Aorta (tissue), 5 donors: ENCODE measurements at places on chromosomes 3 and 15. TPM values are rescaled to one million over a fixed set of nuclear protein-coding genes. Genes with fewer than 3 reads are reported as not detected.

DNA sequence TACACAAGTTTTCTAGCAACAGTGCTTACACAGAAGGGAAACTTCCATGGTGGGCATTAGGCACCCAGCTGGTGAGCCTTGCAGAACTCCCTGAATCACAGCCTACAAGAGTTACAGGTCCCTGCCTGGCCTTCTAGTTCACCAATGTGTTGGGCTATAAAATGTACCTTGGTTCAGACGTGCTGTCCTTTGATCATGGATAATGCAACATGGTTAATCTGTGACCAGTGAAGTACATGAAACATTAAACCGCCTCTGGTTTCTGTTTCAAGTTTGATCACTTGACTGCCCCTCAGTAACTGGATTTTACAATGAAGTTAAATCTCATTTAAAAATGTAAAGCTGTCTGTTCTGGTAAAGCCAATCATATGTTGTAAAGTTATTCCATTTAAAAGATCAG, 51.8 kb downstream of the FMN1 start:
- no peak for DNase-seq

GRCh38 chr3:186983659-186984058, 53.3 kb downstream of the ST6GAL1 start:
- DNase-seq: no peak

GRCh38 chr3:98567666-98568270, 25.6 kb downstream of the CPOX start:
- no peak for DNase-seq

Gene C3orf85
- not detected for total RNA-seq

DNA sequence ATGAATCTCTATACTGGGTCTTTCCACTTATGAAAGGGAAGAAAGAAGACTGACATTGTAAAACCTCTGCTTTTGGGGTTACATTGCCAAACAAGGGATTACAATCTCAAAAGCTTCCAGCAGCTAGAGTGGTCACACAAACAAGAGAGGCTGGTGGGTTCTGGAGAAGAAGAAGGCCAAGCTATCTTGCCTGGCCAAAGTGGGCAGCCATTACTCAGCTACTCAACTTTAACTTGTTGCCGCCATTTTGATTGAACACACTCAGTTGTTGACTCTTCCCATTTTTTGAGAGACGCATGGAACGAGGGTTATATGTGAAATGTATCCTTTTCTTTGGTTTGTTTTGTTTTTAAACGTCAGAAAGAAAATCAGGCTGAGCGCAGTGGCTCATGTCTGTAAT, 50.9 kb downstream of the BHLHE40 start:
- DNase-seq: no peak

- DNase-seq: no peak
Observed at GRCh38 chr3:151012753-151013152, 40.2 kb upstream of the CLRN1 start.

GRCh38 chr15:39140060-39140604, 440.7 kb upstream of the THBS1 start:
- DNase-seq: no peak

DNA sequence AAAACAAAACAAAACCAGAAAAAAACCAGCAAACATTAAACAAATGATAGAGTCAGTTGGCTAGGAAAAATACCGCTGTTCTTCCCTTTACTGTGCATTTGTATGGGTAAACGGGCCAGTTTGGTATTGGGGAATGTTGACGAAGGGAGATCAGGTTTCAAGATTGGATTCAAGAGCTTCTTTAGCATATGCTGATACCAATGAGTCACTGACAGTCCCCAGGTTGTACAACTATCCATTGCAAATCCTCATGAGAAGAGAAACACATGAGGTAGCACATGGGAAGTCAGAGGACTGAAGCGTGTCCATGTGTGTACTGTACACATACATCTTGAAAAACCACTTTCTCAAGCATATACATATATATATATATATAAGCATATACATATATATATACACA, 25.6 kb downstream of the TIGIT start:
- no peak for DNase-seq
